ENCODE measurements at places on chromosomes 12 and 14. TPM values are rescaled to one million over a fixed set of nuclear protein-coding genes. Genes with fewer than 3 reads are reported as not detected.

DNA sequence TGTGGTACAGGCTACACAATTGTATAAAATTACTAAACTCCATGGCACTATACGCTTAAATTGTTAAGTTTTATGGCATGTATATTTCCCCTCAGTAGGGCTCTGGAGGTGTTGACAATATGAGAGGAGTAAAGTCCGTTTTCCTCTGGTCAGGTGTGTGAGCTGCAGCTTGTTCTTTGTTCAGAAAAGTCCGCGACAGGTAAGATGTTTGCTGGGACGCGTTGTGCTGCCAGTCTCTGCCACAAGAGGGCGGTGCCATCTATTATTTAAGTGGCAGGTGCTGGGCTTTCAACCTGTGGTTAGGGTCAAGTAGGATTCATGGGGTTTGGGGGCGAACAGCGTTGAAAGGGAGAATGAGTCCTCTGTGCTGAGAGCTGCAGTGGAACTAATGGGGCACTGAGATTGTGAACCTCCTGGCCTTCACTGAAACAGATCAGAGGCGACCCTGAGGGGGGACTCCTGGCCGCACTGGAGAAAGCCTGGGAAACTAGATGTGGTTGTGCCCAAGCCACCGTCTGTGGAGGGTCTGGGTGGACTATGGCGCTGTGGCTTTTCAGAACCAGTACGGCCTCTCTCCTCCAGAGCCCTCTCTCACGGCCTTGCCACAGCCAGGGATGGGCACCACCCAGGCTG is 179.0 kb downstream of the SLC15A4 start:
- DNase-seq = no peak

- DNase-seq = no peak
Measured at GRCh38 chr12:32541754-32542374, 137.2 kb upstream of the DNM1L start.

GRCh38 chr14:104973135-104973384 is 5.1 kb downstream of the AHNAK2 start:
- peak; percentile 93 for DNase-seq

- DNase-seq = no peak
Measured at GRCh38 chr12:131692431-131692830, 18.5 kb upstream of the SFSWAP start.

DNA sequence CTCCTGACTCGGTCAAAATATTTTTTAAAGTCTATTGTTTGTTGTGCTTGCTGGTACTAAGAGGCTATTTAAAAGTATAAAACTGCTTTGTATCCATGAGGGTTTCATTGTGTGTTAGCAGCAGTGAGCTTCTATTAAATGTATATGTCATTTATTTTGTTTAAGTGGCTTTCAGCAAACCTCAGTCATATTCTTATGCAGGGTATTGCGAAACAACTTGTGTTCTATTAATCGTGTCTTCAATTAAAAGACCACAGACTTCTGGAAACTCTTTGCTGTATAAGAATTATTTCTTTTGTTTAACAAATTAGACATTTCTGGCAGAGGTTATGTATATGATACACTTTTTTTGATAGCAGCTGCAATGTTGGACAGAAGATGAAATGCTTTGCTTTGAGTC is 6.5 kb downstream of the IAPP start:
- no peak for DNase-seq

Gene KRT75
- polyA plus RNA-seq = not detected

Gene IAPP
- polyA plus RNA-seq = not detected

- DNase-seq = no peak
Measured at GRCh38 chr12:94731733-94732360, 81.5 kb upstream of the TMCC3 start.

Gene SERPINA9
- polyA plus RNA-seq = not detected

- no peak for DNase-seq
Measured at GRCh38 chr14:78701246-78701645, 531.1 kb downstream of the NRXN3 start.

DNA sequence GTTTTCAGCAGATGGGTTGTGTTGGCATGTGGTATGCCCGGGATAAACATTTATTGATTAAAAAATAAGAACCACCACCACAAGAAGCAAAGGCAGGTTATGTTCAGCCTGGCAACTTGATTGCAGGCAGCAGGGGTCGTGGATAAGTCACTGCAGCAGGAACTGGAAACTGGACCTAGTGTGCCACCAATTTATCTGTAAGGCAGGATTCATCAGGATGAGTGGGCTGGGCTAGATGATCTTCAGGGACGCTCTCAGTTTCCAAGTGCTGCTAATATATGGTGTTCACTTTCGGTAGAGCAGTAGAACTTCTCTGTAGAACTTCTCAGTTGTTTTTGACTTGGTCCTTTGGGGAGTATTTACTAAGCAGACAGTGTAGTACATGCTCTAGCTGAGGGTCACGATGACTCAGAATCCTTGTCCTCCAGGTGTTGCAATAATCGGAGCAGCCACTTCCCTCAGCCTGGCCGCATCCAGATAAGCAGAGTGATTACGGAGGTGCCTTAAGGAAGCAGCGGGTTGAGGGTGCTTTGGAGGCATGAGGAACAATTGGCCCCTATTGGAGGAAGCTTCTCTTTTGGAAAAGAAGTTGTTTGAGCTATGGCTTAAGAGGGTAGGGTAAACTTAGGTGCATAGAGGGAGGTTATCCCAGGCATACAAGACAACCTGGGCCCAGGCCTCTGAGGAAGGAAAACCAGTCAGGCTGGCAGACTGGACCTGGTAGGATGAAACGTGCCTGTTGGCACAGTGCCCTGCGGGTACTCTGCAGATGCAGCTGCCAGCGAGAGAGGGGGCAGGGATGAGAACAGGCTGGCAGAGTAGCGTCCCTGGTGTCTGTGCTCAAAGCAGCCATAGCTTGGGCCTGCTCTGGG is 104.0 kb downstream of the GPR135 start:
- no peak for DNase-seq

GRCh38 chr14:79514700-79515099 is 696.6 kb downstream of the DIO2 start:
- no peak for DNase-seq

- no peak for DNase-seq
Measured at GRCh38 chr14:101820283-101820798, 58.8 kb downstream of the PPP2R5C start.

GRCh38 chr14:34094384-34094783 is 143.5 kb upstream of the EGLN3 start:
- DNase-seq = no peak

DNA sequence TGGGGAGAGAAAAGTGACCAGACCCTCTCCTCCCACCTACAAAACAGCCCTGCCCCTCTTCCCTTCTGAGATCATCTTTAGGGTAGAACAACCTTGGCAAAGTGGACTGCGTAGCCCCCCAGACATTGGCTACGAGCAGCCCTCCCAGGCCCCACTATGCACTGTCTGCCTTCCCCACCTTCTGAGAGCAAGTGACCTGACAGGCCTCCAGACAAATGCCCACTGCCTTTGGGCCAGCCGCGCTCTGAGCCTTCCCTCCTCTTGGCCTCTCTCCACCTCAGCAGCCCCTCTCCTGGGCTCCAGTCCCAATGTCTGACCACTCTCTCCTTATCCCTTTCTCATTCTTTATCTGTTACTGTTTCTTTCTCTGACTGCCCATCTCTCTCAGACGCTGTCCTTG is 46.5 kb upstream of the CCND2 start:
- DNase-seq = no peak

GRCh38 chr12:68780731-68781130 is 27.2 kb upstream of the MDM2 start:
- no peak for DNase-seq

GRCh38 chr12:15700595-15700994 is 88.6 kb downstream of the EPS8 start:
- no peak for DNase-seq

GRCh38 chr12:120093592-120094355 is 22.8 kb downstream of the RAB35 start:
- DNase-seq = no peak

DNA sequence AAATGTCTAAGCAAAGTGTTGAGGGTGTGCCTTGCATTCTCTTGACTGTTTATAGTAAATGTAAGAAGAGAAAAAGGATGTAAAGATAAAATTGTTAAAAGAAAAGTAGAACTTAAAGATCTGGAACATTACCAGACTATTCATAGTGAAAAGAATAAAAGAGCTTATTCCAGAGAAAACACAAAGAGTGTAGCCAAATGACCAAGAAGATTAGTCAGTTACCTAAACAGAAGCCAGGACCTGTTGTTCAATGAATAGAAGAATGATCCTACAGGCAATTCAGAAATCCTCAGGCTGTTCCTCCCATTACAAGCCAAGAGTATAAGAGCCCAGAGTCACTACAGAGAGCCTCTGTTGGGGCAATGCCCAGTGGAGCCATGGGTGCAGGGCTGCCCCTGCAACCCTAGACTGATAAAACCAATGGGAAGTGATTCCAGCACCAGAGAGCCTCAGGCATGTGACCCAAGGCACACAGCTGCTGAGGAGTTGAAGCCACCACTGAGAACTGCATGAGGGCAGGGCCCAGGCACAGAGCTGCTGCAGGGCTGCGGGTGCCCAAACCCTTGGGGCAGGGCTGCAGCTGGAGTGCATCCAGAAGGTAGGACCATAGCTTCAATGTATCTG is 91.1 kb upstream of the SLC38A4 start:
- DNase-seq = no peak

Gene ANO6
- 58.0 TPM for polyA plus RNA-seq

Gene CDH24
- 11.7 TPM for polyA plus RNA-seq

Gene OAS2
- polyA plus RNA-seq = 10.1 TPM

GRCh38 chr14:105029402-105029801 is 8.5 kb upstream of the CDCA4 start:
- DNase-seq = no peak

GRCh38 chr12:93387780-93388179 is 10.1 kb downstream of the NUDT4 start:
- DNase-seq = no peak

Gene FAM181A
- 0.47 TPM for polyA plus RNA-seq

DNA sequence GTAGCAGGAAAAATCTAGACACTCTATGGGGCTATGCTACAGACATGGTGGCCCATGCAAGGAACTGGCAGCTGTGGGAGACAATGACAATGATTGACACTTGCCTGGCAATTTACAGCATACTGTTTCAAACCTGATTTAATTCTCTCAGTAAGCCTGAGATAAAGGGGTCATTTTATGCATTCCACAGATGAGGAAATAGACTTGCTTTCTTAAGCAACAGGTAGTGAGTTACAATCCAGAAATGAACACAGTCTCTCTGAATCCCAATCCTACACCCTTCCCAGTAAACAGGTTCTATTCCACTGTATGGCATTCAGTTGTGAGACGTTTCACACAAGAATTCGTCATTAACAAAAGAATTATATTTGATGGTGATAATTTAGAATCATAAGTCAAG is 15.5 kb upstream of the PCNX1 start:
- no peak for DNase-seq

Measured in left lung (tissue), 14 donors.